LHCN-M2 (cell line): ENCODE measurements at places on chromosomes 7 and 10. TPM values are rescaled to one million over a fixed set of nuclear protein-coding genes. Genes with fewer than 3 reads are reported as not detected.

DNA sequence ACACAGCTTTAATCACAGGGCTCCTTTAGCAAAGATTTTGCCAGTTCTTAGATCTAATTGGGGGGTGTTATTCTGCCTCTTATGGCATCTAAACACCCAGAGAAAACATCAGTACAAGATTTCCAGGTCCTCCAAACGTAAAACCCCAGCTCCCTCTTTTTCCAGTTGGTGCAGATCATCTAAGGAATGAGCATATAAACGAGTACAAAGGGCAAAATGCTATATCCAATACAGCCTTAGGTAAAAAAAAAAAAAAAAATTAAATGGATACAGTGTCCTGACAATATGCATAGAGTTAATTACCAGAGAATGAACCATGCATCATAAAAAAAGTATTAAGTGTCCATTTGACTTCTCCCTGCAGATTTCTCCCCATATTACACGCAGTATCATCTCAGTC lies 50.3 kb downstream of the CCDC6 start:
- no peak for DNase-seq

GRCh38 chr10:60236869-60237524 lies 152.7 kb downstream of the ANK3 start:
- DNase-seq: peak; percentile 11

DNA sequence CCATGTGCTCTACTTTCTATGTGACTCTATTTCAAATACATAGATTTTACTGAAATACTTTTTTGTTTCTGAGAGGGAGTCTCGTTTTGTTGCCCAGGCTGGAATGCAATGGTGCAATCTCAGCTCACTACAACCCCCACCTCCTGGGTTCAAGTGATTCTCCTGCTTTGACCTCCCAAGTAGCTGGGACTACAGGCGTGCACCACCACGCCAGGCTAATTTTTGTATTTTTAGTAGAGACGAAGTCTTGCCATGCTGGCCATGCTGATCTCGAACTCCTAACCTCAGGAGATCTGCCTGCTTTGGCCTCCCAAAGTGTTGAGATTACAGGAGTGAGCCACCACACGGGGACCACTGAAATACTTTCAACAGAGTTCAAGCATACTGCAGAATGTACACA lies 3.5 kb downstream of the IDI1 start:
- no peak for DNase-seq

DNA sequence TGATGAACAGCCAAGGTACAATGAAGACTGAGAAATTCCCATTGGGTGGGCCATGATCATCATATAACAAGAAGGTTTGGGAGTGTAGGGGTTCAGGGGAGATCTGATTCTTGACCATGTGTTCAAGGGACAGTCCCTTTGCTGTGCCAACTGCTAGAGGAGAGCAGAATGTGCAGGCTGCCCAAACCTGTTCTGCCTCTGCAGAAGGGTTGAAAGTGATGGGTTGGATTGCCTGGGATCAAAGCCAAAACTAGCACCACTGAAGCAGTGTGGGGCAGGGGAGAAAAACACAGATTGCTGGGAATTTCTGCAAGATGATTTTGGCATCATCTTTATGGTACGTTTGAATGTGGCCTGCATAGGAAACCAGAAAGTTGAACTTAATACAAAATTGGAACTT lies 303.9 kb downstream of the OTUD1 start:
- no peak for DNase-seq

GRCh38 chr10:123635131-123635530 lies 31.0 kb upstream of the GPR26 start:
- no peak for DNase-seq

DNA sequence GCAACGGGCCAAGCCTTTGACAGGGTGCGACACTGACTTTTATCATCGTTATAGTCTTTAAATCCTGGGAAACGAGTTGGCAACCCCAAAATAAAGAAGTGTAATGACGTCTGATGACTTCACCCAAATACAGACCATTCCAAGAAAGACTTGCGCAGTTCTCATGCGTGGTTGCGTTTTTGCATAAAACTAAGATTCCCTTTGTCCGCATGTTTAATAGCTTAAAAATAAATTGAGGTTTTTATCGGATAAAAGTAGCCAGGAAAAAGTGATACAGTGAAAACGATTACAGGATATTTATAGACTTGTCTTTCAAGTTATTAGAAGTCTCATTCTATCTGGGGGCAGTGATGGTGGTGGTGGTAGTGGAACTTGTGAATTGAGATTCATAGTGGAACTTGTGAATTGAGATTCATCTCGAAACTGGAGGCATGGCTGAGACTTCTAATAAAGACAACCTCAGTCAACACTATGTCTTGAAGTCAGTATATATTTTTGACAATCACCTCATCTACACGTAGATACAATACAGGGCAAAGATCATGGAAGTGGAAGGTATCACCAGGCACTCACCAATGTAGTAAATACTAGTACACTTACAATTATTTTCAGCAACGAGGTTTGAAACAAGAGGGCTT lies 1.2 kb upstream of the NAMPT start:
- DNase-seq: no peak

GRCh38 chr7:99665312-99666012 lies 14.3 kb downstream of the CYP3A5 start:
- no peak for DNase-seq

- DNase-seq: no peak
Measured at GRCh38 chr10:84235096-84235495, 6.2 kb downstream of the LRIT1 start.

DNA sequence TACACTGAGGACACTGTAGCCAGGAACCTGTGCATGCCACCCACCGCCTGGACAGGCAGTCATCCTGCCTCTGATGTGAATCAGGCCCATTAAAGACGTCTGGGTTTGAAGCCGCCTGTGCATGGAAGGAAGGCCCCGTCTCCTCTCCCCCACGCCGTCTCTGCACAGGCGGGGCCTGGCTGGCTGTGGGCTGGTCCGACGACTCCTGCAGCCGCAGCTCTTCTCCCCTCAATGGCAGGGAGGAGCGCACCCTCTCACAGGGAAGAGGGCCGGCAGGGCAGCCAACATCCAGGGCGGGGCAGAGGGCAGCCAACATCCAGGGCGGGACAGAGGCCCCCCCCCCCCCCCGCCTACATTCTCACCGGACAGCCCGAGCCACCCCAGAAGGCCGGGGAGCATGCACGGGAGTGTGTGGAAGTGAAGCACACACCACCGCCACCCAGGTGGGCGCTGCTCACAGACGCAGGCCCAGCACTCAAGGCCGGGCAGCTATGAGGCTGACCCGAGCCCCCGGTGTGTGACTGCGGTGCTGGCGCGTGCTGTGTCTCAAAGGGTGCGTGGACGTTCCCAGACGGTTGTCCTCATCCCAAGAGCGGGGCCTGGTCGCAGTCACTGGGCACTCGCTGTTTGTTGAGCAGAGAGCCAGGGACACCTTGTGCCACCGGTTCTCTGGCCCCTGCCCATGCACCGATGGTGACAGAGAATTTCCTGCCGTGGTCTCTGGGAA lies 19.1 kb downstream of the DPYSL4 start:
- no peak for DNase-seq

DNA sequence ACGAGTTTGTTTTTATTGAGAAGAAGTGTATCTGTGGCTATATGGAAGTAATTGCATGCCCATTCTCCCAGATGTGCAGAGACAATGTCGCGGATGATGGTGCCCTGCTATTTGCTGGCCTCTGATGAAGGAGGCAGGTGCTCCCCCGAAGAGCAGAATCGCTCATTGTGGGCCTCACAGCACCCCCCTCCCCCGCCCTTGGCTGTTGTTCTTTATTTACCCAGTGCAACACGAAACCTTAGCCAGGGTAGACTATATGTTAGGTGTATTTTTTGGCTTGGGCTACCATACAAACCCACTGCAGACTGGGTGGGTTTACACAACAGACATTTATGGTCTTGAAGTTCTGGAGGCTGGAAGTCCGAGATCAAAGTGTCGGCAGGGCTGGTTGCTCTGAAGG lies 3.4 kb upstream of the ADCY1 start:
- DNase-seq: no peak

- no peak for DNase-seq
Measured at GRCh38 chr7:128934361-128935341, 3.1 kb upstream of the IRF5 start.

DNA sequence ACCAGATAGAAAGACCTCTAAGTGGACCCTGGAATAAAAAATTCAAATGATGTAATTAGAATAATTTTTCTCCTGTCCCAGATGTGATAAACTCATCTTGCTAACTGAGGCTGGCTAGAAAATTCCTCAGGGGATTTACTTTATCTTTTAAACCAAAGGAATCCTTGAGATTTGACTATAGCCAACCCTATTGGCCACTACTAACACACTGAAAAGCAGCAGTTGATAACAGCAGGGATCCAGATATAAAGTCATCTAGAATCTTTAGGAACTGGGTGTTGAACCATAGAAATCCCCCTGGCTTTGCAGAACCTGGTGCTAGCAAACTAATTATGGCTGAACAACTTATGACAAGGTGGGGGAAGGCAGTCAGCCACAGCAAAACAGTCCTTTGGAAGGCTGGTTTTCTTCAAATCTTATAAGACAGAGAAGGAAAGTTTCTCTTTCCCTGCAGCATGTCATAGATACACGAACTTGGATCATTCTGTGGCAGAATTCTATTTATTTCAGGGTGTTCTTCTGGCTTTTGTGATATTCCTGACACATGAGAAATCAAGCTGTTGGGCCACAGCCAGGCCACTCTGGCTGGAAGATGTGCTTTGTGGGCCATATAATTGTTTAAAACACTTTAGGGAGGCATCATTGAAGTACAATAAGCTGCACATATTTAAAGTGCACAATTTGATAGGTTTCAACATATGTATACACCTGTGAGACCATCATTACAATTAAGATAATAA lies 643.6 kb downstream of the SORCS3 start:
- DNase-seq: no peak

- no peak for DNase-seq
Measured at GRCh38 chr7:26318921-26319320, 27.3 kb downstream of the SNX10 start.

ANTXRL gene
- not detected in 2 replicates for total RNA-seq

TMEM273 gene
- total RNA-seq: not detected in 2 replicates

SVOPL gene
- not detected in 2 replicates for total RNA-seq

PAX2 gene
- not detected in 2 replicates for total RNA-seq

DNAJC12 gene
- total RNA-seq: 6.9 and 9.4 TPM in 2 replicates

PPIF gene
- 37.6 and 43.8 TPM in 2 replicates for total RNA-seq

DUSP5 gene
- total RNA-seq: 38.6 and 39.7 TPM in 2 replicates

OPN4 gene
- total RNA-seq: not detected in 2 replicates
